ENCODE measurements at places on chromosomes 3 and 15.

DNA sequence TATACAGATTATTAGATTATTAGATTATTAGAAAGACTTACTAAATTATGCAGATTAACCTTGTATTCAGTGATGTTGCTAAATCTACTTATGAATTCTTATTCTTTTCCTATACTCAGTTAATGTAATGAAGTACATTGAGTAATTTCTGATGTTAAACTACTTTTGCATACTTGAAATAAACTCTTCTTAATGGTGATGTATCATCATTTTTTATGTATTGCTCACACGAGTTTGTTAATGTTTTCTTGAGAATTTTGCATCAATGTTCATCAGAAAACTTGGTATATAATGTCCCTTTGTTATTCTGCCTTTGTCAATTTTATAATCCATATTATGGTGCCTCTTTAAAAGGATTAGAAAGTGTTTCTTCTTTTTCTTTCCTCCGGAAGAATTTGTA, 163.2 kb upstream of the COL8A1 start:
- DNase-seq: no peak

GRCh38 chr15:38555686-38556334, 8.8 kb downstream of the RASGRP1 start:
- peak; percentile 66 for DNase-seq

DNA sequence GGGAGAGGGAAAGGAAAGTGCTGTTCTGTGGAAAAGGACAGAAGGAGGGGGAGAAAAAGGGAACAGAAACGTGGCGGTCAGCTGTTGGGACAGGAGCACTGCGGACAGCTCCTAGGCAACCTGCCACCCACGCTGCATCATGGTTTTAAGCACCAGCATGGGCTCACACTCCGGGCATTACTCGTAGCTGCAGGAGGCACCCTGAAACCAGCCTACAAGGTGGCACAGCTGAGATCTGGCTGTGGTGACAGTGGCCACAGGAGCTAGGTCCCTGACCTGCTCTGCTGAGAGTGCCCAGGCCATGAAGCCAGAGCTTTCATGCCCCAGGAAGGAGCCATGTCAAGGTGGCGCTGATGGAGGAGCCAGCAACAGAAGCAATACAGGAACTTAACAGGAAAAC, 161.4 kb upstream of the ST8SIA2 start:
- DNase-seq: no peak

- no peak for DNase-seq
These were observed 26.9 kb upstream of the ZBBX start for GRCh38 chr3:167406876-167407492.

DNA sequence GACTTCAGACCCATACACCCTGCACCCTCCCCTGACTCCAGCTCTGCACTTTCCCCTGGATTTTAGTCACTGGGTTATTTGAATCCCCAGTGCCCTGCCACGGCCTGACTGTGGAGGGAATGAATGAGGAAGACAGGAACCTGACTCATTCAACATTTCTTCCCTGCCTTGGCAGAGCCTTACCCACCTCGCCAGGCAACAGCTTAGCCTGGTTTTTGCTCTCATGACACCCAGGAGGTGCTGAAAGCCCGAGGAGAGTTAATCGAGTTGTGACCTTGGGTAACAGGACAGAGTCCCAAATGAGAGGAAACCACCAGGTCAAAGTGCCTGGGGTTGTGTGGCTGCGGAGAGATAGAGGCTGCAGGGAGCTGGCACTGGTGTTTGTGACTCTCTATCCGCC, 128.3 kb downstream of the SMAD6 start:
- DNase-seq: no peak

- DNase-seq: no peak
These were observed 46.2 kb downstream of the ABTB1 start for GRCh38 chr3:127718916-127719290.

- DNase-seq: no peak
These were observed 310.9 kb downstream of the BCHE start for GRCh38 chr3:165526367-165526766.

DNA sequence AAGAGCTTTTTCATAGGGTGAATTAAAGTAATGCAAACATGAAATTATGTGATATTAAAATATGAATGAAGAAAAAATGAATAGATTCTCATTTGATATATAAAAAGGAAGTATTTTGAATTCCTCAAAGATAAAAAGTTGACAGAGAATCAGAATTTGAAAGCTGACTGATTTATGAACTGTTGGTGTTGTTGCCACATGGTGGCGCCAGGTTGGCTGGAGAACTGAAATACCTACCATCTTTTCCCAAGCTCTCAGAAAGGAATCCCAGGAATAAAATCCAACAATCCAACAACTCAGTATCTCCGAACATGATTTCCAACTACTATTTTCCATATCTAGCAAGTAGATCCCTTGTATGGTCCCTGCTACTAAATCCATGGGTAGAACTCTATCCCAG, 3.1 kb downstream of the MYRIP start:
- DNase-seq: no peak

- DNase-seq: no peak
These were observed 174.5 kb downstream of the MEIS2 start for GRCh38 chr15:36925653-36926426.

GRCh38 chr3:129501630-129502029, 26.8 kb upstream of the RHO start:
- no peak for DNase-seq

GRCh38 chr15:79834495-79834894, 62.3 kb downstream of the MTHFS start:
- DNase-seq: no peak

- no peak for DNase-seq
These were observed 89.5 kb downstream of the CPN2 start for GRCh38 chr3:194261581-194262063.

GRCh38 chr3:168156479-168156878, 60.8 kb upstream of the GOLIM4 start:
- DNase-seq: no peak

DNA sequence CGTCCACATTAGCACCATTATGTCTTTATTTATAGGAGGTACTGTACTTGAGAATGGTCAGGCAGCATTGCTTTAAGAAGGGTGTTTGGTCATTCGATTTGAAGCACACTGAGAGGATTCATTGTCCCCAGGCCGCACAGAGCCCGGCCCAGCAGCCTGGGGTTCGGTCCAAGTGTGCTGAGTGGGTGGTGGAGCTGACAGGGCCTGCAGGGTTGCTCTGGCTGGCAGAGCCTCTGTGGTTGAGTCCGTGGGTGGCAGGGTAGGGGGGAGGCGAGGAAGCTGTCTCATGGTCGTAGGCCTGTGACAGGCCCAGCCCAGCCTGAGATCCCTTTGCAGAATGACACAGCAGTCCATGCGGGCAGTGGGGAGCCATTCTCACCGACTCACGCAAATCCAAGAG, 227.7 kb upstream of the TOPAZ1 start:
- no peak for DNase-seq

DNA sequence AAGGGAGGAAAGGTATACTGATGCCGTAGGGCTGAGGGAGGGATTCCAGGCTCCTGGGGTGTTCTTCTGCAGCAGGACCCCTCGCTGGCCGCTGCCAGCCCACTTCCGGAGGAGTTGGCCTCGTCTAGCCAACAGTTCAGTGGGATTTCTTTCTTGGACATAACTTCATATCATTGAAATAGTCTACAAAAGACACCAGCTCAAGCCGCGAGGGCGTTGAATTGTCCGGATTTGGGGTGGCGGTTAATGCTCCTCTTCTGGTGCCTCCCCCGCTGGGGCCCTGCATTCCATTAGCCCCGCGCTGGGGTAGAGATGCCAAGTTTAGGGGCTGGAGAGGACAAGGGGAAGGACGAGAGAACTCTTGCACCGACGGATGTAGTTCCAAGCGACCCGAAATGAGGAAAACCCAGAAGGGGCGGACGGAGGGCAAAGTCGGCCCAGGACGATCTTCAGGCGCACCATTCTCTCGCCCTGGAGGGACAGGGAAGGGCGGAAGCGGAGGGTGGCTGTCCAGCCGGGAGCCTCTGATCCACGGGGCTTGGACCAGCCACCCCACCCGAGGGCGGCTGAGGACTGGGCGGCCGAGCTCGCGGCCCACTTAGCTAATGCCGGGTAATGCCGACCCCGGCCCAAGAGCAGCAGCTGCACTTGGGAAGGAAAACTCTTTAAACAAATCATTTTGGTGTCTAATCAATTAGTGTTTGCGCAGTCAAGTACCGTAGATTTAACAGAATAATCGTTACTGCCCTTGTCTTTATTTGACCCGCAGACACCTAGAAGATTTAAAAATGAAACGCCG, 4.7 kb upstream of the ONECUT1 start:
- DNase-seq: no peak

- DNase-seq: no peak
These were observed 1556.2 kb upstream of the GBE1 start for GRCh38 chr3:83317605-83318004.

DNA sequence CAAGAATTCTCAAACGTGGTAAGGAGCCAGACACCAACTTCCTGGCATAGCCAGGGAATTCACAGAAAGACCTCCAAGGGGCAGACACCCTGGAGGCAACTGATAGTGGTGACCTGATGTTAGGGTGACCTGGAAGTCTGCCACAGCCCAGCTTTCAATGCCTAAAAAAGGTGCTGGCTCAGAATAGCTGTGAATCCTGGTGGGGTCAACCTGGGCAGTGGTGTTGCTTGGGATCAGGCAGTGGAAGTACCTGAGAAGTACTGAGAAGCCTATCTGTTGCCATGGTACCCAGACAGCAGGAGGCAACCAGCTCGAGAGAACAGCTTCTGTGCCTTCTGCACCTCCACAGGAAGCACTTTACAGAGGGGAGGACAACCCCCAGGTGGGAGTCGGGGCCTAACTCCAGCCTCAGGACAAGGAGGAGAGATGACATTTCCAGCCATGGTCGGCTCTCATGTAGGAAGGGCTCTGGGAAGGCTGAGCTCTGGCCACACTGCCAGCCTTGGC, 55.4 kb upstream of the LARS2 start:
- no peak for DNase-seq

DNA sequence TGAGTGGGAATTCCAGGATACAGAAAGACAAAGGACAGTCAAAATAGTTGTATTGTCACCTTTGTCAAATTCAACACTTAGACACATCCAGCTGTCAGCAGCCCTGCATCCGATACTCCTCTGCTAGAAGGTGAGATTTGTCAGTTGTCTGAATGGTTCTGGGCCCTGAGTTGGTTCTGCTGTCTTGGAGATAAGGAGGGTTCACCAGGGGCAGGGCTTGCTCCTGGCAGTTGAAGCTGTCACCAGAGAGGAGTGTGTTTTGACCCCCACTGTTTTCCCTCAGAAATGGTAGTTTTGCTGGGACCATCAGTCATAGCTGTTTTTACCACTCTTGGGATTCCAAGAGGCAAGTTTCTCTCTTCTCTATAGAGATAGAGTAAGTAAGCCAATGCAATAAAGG, 3.2 kb upstream of the KY start:
- no peak for DNase-seq

DNA sequence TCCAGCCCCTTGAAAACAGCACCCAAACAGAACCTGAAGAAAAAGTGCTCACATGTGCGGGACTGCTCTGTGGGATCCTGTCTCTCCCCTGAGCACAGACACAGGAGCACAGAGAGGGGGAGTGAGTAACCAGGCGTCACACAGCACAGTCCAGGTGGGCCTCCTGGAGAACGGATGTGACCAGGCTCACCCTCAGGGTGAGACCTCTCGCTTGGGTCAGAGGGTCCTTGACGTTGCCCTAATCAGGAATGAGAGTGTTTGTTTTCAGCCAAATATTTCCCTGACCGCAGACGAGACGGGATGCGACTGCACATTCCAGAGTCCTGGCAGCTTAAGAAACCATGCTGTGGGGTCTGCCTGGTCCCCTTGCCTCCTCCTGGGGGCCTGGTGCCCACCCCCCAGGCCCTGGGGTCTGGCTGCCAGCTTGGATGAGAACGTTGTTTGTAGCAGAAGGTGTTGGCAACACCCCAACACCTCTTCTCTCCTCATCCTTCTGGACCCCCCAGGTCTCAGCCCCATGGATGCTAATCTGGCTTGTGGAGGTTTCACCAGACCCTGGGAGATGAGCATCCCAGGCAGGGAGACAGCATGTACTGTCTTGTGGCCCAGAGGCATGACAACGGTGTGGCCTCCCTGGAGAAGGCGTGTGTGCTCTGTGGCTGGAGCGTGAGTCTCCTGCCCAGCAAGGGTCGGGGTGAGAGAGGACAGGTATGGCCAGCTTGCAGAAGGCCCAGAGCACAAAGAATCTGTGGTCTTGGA, 42.1 kb upstream of the SLC6A6 start:
- DNase-seq: no peak

DNA sequence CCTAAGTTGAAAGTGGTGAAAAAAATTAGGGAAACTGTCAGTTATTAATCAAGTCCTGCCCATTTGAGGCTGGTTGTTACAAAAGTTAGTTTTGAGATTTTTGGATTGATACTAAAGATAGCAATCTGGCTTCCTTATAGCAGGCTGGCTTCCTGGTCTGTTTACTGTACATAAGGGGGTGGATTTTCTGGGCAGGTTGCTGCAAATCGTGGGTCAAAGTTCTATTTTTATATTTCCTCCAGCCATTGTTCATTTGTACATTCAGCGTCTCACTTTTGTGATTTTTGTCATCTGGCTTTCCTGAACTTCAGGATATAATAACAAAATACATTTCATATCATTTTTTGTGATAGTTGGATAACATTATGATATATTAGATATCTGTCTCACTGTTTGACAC, 49.5 kb downstream of the CLDN1 start:
- DNase-seq: no peak

DNA sequence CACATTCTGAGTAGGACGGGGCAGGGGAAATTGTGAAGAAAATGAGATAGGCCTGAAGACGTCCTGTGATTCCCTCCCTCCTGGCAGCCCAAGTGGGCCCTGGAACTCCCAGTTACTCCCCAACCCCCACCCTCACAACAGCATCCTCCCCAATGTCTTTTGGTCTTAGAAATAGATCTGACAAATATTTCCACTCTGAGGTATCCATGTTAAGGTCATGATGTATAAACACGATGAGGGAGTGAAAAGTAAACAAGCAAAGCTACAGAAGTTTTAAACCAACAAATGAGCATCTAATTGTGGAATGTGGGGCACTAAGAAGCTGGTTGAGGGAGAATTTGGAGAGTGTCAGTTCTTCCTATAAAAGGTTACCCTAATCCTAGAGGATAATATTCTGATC, 103.7 kb upstream of the AADACL2 start:
- no peak for DNase-seq

- DNase-seq: no peak
These were observed 141.4 kb downstream of the TFG start for GRCh38 chr3:100850701-100851100.

DNA sequence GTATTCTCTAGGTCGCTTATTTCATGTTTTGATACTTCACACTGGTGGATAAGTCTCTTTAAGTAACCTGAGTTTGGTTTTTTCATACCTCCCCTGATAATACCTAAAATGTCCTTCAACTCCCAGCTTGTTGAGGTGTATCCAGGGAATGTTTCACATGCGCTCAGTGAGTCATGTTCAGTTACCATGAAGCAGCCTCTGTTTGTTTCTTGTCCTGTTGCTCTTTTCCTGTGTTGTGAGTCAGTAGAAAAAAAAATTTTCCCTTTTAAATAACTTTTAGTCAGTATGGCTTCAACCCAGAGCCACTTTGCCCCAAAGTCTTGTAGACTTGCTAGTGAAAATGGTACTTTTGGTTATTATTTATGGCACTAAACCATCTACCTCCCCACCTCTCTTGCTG, 278.4 kb upstream of the ZPLD1 start:
- DNase-seq: no peak

- no peak for DNase-seq
These were observed 480.1 kb upstream of the SGO1 start for GRCh38 chr3:20666091-20666490.

GRCh38 chr3:126345641-126346460, 11.4 kb downstream of the KLF15 start:
- DNase-seq: no peak

- DNase-seq: no peak
These were observed 113.5 kb downstream of the TRIM42 start for GRCh38 chr3:140791368-140791767.

Data from activated CD4-positive, alpha-beta T cell treated with anti-CD3 and anti-CD28 coated beads, Interleukin-2, Interleukin-4, amounts not matched to agents 100 ng/mL and 50 ng/mL, durations not matched to agents 16 hours and 8 hours (primary cell).